Lower leg skin (tissue), 4 donors: ENCODE measurements at places on chromosomes 5 and 9. TPM values are rescaled to one million over a fixed set of nuclear protein-coding genes. Genes with fewer than 3 reads are reported as not detected.

DNA sequence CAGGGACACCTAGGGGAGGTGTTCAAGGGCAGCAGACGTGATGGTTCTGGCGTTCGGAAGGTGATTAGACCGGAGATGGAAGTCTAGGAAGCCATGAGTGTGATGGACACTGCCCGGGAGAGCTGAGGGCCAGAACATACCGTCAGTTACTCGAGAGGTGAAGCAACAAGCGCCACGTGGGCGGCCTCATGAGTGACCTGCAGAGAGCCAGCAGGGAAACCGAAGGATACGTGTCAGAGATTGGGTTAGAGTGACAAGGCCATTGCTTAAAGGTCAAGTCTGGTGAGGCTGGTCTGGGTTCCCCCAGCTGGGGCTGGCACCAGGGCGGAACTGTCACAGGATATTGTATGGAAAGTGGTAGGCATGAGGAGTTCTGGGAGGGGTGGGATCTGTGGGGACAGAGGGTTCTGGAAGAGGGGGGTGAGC is 60.0 kb downstream of the C9orf50 start:
- no peak for DNase-seq

DNA sequence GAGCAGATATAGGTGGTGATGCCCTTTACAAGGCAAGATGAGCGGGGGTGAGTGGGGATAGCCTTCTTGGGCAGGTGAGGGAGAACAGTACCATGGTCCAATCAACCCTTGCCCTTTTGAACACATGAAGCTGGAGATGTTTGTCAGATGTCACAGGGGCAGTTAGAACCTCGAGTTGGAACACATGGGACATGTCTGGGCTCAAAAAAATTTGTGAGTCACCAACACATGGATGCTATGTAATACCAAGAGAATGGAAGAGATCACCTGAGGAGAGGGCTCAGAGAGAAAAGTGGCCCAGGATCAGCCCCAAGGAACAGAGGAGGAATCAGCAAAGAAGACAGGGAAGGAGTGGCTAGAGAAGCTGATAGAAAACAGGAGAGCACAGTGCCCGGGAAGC is 4.7 kb downstream of the PHYKPL start:
- DNase-seq, result no peak

DNA sequence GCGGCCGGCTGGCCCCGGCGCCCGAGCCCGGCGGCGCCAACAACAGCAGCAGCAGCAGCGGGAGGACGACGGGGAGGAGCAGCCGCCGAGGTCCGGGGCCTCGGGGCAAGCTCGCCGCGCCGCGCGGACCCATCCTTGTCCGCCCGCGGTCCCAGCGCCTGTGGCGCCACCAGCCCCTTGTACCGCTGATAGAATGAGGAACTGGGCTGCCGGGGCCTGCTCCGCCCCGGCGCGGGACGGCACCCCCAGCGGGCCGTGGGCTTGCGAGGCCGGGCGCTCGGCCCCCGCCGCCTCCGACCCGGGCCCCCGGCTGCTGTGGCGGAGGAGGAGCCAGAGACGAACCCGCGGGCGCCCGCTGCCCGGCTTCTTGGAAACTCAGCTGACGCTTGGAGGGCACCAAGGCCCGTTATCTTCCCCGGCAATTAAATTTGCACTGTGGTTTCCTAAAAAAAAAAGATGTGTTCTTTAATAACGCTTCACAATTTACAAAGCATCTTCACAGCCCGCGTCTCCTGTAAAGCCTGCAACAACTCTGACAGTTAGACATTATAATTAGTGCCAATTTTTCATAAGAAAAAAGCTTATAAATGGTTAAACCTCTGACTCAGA is at the start of gene ARSB:
ARSB (minus strand) TSS at position 195 of the 609 bp plus-strand sequence; CDS start at position 133, 62 bp downstream.
- DNase-seq, result no peak

GRCh38 chr9:92961627-92962302 is 14.4 kb downstream of the FGD3 start:
- no peak for DNase-seq

- no peak for DNase-seq
Measured at GRCh38 chr5:123448017-123448617, 24.9 kb upstream of the CEP120 start.

DNA sequence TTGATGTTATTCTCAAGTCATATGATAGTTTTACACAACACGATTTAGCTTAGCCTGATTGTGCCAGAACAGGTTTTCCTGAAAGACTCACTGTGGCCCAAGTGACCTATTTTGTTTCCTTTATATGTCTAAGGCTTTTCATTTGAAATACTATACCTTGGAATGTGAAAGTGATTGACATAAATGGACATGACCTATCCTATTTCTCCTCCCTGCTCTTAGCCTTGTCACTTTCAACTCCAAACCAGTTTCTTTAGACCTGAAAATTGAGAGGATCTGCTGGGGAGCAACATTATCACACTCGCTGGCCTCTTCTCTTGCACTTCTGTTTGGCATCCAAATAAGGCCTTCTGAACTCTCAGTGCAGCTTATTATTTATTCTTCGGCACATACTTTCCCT is 496.8 kb downstream of the MAT2B start:
- DNase-seq, result no peak

GRCh38 chr5:41831155-41831554 is 39.1 kb downstream of the OXCT1 start:
- DNase-seq, result no peak

DNA sequence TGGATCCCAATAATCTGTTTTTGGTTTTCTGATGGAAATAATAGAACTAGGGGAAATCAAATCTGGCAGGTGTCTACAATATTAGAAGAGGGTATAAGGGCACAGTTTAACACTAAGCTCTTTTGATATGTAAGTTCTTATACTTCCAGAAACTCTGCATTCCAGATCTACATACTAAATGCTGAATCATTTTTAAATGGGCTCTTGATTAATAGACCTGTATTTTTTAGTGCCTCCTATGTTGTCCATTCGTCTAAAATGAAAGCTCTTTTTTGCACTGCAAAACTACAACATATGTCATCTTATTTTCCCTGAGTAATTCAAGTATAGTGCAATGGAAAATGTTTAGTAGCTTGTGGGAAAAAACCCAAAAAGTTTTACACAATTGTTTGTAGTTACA is 44.2 kb downstream of the NR6A1 start:
- no peak for DNase-seq

- DNase-seq, result no peak
Measured at GRCh38 chr5:56405116-56405908, 172.2 kb upstream of the ANKRD55 start.

DNA sequence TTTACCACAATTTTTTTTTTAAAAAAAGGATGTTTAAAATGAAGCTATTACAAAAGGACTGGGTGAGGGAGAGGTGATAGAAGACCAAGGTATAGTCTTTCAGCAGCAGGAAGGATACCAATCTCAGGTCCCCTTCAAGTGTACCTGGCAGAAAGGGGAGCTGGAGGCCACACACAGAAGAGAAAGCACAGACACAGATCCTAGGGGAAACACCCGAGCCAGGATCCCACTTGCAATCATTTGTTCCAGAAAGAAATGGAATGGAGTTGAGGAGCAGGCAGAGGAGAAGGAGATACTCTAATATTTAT is 5.6 kb downstream of the GNPDA1 start:
- no peak for DNase-seq

The SGTB gene
- 6.0 TPM for total RNA-seq

The BTNL8 gene
- 0.44 TPM for total RNA-seq

The FOXI1 gene
- 0.46 TPM for total RNA-seq

The BRINP1 gene
- total RNA-seq, result not detected
